Kidney tubule cell (primary cell): ENCODE measurements at places on chromosomes 7 and 10.
A peak's percentile ranks its signal among the peaks of the same experiment; 100 is the strongest.

DNA sequence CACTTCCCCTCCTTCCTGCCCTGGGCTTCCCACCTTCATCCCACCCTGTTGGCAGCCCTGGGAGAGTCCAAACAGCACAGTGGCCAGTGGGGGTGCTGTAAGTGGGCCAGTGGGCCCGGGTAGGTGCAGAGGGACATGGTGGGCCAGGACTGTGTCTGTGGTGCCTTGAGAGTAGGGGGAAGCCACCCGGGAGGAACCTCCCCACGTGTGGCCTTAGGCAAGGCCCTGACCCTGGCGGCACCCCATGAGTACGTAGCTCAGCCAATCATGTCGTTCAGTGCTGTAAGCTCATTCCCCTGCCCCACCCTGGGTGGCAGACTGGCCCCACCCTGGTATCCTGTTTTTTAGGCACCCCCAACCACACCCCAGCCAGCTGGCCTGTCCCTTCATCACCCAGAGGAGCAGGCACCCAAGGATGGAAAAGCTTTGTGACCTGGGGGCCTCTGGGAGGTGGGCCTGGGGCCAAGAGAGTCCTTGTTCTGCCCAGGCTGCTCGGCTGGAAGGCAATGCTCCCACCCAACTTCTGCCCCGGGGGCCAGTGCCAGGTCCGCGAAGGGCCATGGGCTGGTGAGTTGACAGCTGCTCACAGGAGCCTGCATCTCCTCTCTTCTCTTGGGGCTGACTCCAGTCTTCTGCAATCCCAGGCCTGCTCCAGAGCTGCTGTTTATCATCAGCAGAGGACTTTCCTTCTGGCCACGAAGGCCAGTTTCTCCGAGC, 41.6 kb downstream of the TSPAN15 start:
- no peak for DNase-seq

GRCh38 chr7:142478479-142479220, 220.8 kb upstream of the PRSS58 start:
- peak; percentile 72 for DNase-seq

- no peak for DNase-seq
These were observed 32.8 kb downstream of the KCNH2 start for GRCh38 chr7:150945171-150945852.

- no peak for DNase-seq
These were observed 219.3 kb downstream of the ELMO1 start for GRCh38 chr7:37229381-37229780.

- no peak for DNase-seq
These were observed 128.1 kb upstream of the LRRN3 start for GRCh38 chr7:110962826-110963225.

DNA sequence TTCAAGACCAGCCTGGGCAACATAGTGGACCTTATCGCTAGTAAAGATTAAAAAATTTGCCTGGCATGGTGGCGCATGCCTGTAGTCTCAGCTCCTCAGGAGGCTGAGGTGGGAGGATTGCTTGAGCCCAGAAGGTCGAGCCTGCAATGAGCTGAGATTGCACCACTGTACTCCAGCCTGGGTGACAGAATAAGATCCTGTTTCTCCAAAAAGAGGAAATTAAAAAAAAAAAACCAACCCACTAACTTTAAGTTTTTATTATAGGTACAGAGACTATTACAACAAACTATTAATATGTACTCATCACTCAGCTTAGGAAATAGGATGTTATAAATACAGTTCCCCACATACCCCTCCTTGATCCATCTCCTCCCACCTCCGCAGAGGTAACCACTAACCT, 30.2 kb downstream of the DHTKD1 start:
- DNase-seq = no peak

- DNase-seq = no peak
These were observed 25.7 kb upstream of the OSBPL3 start for GRCh38 chr7:25005658-25006057.

GRCh38 chr10:122850705-122851640, 5.3 kb upstream of the CUZD1 start:
- DNase-seq = peak; percentile 15

GRCh38 chr7:21893401-21893800, 52.3 kb downstream of the CDCA7L start:
- no peak for DNase-seq

- peak; percentile 56 for DNase-seq
These were observed 177.6 kb downstream of the PARD3 start for GRCh38 chr10:34637418-34637911.
